T-helper 17 cell (primary cell): ENCODE measurements at places on chromosomes 3 and 15.

- no peak for DNase-seq
Measured at GRCh38 chr15:90009301-90010022, 8.3 kb downstream of the ZNF710 start.

DNA sequence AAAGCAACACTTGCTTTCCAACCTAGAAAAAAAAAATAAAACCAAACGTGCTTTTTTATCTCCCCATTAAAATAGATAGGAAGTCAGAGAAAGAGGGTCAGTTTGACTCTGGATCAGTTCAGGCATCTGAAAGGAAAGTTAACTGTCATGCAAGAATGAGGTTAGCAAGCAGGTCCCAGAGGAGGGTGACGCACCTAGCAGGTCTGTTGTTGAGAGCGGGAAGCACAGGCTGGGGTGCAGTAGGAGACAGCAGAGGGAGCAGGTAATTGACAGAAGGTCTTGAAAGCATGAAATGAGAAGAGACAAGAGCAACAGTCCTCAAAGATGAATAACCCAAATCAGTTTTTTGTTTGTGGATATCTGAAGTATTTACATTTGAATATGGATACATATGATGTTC lies 82.5 kb downstream of the ANO10 start:
- no peak for DNase-seq

DNA sequence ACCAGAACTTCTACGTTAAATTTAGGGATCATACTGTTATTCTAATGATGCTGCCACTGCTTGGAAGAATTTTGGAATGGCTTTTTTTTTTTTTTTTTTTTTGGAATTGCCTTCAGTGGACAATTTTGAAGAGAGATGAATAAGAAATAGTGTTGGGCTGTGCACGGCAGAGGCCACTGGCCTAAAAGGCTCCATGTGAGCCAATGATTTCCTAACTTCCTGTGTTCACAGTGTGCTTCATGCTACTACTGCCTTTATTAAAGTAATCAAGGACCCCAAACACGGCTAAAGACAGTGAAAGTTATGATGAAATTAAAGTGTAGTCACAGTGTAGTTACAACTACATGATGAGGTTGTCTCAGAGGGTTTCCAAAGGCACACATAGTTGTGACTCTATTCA lies 100.8 kb upstream of the TNFAIP8L3 start:
- no peak for DNase-seq

- no peak for DNase-seq
Measured at GRCh38 chr3:193865896-193866480, 270.0 kb upstream of the HES1 start.

DNA sequence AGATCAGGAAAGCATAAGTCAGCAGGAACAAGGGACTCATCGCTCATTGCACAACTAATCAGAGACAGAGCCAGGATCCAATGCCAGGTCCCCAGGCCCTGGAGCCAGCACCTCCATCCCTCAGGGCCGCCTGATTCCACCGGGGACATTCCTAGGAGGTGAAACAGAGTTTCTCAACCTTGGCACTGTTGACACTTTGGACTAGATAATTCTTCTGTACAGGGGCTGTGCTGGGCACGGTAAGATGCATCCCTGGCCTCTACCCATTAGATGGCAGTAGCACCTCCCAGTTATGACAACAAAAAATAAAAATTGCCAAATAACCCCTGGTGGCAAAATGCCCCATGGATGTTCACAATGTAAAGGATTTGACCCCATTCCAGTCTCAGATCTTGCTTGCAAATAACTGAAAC lies 127.7 kb downstream of the MTHFS start:
- no peak for DNase-seq

DNA sequence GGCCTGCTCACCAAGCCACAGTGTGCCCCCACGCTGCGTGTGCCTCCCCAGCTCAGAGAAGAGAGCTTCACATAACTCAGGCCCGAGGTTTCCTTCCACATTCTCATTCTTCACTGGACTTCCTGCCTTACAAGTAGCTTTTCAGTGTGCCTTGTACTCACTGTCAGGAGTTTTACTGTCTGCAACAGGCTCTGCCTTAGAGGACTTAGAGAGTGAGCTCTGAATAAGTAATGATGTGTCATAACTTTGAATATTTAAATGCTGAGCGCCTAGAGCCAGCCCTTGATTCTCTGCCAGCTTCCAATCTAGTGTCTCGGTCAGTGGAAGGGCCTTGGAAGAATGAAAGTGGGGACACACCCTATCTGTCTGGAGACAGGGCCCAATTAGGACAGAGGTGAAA lies 41.8 kb downstream of the ITGB5 start:
- DNase-seq: no peak
